ENCODE measurements at places on chromosomes 11 and 22.

- no peak for DNase-seq
Measured at GRCh38 chr11:132523929-132524328, 1008.4 kb downstream of the OPCML start.

GRCh38 chr11:22957786-22958185, 97.5 kb upstream of the CCDC179 start:
- no peak for DNase-seq

- DNase-seq: no peak
Measured at GRCh38 chr11:3181725-3182461, 16.8 kb upstream of the OSBPL5 start.

- no peak for DNase-seq
Measured at GRCh38 chr11:107217444-107217843, 199.2 kb upstream of the GUCY1A2 start.

DNA sequence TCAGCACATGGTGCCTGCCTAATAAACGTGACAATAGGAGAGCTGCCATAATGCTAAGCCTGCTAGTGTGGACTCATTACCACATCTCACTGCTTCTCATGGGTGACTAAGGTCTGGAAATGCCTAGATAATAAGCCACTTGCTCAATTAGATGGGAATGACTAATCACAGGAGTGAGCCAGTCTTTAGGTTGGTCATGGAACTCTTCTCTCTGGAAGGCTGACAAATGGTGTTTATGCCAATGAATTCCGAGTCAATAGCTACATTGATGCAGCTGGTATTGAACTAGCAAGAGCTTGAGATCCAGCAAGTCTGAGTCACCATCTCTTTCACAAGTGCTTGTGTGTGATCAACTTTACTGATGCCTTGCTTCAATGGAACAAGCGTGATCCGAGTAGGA, 334.9 kb downstream of the OPCML start:
- no peak for DNase-seq

GRCh38 chr11:13928566-13929251, 33.8 kb upstream of the SPON1 start:
- DNase-seq: peak; percentile 32

DNA sequence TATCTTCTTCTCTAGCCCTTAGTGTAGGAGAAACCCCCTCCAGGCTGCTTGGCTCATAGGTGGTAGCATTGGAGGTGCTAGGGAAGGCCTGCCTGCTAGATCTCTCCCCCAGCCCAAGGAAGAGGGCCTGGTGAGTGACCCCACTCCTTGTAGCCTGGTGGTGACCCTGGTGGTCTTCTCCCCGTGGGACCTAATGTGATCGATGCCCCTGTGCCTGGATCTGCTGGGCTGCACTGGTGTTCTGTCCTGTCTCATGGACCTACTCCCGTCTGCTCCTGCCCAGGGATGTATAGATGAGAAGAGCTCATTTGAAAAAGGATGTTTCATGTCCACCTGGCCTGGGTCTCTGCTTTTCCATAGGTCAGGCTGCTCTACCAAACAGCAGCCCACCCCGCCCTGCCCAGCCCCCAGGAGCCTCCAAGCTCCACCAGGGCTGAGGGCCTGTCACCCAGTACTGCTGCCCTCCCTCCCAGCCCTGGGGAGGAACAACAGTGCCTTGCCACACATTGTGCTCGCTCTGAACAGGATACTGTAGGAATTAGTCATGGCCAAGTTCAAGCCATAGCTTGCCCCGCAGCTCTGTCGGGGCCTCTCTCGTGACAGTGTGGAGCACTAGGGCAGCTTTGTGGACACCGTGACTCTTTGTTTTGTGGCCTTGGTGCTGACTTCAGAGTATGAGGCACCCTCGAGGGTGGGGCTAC, 19.7 kb downstream of the SLC37A2 start:
- DNase-seq: peak; percentile 77

DNA sequence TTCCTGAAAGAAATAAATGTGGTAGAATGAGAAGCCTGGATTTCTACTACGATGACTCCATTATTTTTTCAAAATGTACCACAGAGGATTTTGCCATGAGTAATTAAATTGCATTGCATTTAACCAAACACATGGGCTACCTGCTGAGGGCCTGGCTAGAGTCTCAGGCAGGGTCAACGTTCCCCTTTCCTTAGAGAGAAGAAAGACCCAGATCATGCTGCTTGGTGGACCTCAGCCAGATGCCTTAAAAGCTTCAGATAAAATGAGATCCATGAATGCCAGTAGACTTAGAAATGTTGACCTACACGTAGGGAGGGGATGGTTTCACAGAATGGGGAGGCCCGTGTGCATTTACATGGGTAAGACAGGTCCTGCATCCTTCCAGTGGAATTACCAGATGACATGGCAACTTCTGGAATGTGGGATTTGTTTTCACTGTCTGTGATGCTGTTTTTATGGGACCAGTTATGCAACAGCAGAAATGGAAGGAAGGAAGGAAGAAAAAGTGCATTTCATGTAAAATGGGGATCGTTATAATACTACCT, 1069.4 kb downstream of the NTM start:
- no peak for DNase-seq

DNA sequence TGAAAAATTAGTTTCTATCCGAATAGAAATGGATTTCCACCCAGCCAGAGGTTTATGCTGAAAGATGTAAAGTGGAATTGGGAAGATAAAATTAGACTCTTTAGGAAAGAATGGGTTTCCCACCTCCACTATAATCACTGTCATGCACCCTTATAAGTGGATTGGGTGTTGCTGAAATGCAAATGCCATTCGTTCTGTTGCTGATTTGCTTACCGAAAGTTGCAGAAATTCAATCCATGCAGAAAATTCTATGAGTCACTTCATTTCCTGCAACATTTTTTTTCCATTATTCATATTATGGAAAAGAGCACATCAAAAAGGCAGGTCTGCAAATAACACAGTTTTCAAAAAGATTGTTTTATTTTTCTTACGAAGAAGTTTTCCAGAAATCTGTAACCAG, 65.6 kb downstream of the LDLRAD3 start:
- no peak for DNase-seq

DNA sequence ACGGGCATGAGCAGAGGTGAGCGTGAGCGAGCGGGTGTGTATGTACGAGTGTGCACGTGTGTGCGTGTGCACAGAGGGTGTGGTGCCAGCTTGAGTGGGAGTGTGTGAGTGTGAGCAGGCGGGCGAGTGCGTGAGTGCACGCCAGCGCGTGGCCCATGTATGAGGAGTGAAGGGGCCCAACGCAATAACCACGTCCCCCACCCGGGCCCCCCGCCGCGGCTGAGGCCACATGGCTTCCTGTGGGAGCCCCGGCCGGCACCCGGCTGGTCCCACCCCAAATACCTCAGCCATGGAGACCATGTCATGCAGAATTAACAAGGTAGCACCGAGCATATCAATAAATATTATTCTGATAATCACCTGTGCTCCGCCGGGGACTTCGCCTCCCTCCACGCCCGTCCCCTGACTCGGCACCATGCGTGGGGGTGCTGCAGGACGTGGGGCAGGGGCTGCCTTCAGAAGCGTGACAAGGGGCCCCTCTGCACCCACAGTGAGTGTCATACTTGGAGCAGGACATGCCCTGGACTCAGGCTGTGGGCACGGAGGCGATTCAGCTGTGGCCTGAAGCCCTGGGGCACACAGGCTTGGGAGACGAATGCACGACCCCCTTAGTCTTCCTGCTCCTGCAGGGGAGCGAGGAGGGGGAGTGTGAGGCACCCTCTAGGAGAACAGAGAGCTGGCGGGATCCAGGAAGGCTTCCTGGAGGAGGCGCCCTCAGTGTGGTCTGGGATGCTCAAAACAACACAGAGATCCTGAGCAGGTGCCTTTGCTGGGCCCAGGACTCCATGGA, 5.6 kb upstream of the TRABD start:
- no peak for DNase-seq

DNA sequence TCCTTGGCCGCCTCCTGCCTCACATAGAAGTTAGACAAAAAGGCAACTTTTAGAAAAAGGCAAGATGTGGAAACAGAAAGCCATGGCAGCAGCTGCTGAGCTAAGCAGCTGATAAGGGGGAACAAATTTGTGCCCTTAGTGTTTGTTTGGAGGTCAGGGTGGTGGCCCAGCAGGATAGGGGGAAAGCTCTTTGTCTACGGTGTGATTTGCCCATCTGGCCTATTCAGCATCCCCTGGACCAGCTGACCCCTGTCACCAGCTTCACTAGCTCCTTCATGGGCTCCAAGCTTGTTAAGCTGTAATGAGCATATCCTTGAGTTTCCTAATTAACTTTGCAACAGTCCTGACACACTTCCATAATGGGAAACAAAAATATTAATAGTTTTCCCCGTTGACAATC, 5.9 kb upstream of the ME3 start:
- DNase-seq: no peak

DNA sequence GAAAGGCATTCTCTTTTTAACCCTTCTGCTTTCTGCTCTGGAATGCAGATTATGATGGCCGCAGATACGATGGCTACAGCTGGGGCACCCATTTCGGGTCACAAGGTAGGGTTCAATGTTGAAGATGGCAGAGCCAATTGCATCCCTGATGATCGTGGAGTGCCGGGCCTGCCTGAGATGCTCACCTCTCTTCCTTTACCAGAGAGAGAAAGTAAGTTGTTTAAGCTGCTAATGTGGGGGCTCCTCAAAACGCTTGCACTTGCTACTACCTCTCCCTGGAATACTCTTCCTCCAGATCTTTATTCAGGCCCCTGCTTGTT, 50.8 kb upstream of the PRDM11 start:
- no peak for DNase-seq

DNA sequence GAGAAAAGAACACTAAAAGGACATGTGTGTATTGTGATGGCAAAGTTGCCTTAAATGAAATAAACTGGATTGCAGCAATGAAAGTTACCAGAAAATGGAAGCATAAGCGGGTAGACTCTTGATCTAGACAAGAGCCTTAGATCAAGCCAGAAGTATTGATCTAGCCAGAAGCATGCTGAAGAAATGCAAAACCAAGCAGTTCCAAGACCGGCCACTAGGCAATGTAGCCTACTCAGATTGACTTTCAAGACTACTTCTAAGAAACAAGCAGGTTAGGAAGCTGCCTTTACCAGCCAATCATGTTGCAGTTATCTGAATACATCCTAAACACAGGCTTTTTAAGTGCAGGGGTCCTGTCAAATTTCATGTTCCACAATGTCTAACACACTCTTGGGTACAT, 54.6 kb downstream of the KCNA4 start:
- no peak for DNase-seq

DNA sequence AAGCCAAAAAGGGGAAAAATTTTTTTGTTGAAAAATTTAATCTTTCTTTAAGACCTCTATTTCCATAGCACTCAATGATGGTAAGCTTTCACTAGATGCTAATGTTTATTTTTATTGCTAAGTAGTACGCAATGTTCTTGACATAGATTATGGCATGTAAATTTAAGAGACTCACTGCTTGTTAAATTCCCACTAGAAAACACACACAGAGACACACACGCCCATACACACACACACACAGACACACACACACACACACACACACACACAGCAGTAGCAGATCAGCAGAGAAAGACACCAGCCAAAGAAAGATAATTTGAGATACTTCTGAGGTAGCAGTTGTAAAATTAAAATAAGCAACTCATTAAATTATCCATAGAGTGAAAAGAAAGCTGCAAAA, 16.0 kb upstream of the BDNF start:
- no peak for DNase-seq

GRCh38 chr11:57785072-57785471, 23.5 kb downstream of the CTNND1 start:
- no peak for DNase-seq

- DNase-seq: peak; percentile 48
Measured at GRCh38 chr11:35009191-35009943, 92.9 kb downstream of the PDHX start.

- no peak for DNase-seq
Measured at GRCh38 chr11:12674936-12675696, 895 bp downstream of the TEAD1 start.

- DNase-seq: no peak
Measured at GRCh38 chr22:25039754-25040153, 87.2 kb downstream of the KIAA1671 start.

DNA sequence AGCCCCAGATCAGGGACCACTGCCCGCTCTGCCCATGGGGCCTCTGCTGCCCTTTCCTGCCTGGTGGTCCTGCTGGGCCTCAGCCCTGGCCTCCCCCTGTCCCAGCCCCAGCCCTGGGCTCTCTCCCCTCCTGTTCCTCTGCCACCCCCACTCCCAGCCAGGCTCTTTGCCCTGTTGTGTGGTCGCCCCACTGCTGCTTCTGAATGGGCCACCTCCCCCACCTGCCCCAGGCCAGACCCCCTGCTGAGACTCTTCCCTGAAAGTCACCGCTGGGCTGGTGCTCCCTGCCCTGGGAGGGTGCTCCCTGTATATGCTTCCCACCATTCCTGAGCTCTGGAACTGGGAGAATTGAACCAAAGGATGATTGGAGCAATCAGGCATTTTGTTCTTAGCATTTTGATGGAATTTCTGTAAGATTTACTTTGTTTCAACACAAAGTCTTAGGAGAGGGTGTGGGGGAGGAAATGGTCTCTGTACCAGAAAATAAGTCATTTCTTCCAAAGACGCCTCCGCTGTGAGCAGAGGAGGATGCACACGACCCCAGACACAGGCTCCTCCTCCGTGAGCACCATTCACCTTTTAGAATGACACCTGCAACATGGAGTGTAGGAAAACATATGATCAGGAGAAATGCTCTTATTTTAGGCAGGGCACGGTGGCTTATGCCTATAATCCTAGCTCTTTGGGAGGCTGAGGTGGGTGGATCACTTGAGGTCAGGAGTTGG, 5.2 kb downstream of the APOBEC3B start:
- no peak for DNase-seq

- DNase-seq: peak; percentile 70
Measured at GRCh38 chr11:105244160-105244825, 104.7 kb upstream of the CARD18 start.

- DNase-seq: no peak
Measured at GRCh38 chr22:35014812-35015211, 51.1 kb upstream of the ISX start.

Data from AG08396 (cell line).